ENCODE measurements at places on chromosomes 11 and 22.
A peak's percentile ranks its signal among the peaks of the same experiment; 100 is the strongest.

DNA sequence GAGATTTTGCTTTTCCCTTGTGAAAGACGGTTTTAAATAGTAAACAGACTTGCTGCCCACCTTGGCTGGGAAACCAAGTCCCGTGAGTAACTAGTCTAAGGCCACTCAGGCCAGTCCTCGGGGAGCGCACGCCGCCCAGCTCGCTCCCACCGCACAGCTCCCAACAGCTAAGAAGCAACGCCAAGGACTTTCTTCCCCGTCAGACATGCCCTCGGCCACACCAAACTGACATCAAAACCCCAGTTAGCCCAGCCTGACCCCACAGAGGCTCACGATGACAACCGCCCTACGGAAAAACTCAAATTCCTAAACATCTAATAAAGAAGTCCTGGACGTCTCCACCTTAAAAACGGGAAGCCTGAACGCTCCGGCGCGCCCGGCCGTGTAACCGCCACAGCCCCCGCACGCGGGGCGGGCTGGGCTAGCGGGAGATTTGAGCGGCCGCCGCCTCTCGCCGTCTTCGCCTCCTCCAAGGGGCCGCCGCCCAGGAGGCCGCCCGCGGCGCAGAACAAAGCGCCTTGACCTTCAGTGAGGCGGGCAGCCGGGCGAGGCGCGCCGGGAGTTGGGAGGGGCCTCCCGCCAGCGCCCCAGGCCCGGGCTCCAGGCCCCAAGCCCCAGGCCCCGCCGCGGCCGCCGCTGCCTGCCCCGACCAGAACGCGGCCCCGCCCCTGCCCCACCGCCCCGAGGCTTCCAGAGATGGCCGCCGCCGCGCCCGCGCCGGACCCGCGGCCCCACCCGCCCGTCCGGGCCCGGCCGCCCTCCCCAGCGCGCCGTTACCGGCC is 486 bp downstream of the NAP1L4 start:
- no peak for DNase-seq

- peak; percentile 92 for DNase-seq
These were observed 10.4 kb upstream of the C1QTNF6 start for GRCh38 chr22:37198258-37199102.

- no peak for DNase-seq
These were observed 876.8 kb upstream of the TENM4 start for GRCh38 chr11:80317612-80318011.

- no peak for DNase-seq
These were observed 259.7 kb downstream of the MN1 start for GRCh38 chr22:27541836-27542235.

- peak; percentile 80 for DNase-seq
These were observed 1.3 kb upstream of the HDAC10 start for GRCh38 chr22:50252082-50253045.

- DNase-seq = no peak
These were observed 35.9 kb downstream of the ZNF215 start for GRCh38 chr11:6962141-6962540.

DNA sequence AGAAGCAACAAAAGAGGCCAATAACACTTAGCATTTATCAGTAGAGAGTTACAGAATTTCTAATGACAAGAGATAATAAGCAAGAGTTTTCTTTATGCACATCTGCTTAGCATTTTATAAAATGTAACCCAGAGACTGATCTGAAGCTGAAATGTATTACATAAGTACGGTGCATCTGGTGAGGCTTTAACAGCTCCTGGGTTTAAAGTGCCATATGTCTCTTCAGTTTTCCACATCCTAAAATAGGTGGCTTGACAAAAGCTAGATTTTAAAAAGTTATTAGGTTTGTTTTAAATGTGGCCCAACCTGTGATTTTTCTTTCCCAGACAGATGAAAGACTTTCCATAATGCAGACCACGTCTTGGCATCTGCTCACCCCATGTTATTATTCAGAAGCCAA is 620.7 kb upstream of the ARHGAP42 start:
- no peak for DNase-seq

GRCh38 chr11:6197466-6198200 is 1.4 kb upstream of the OR52W1 start:
- DNase-seq = no peak

DNA sequence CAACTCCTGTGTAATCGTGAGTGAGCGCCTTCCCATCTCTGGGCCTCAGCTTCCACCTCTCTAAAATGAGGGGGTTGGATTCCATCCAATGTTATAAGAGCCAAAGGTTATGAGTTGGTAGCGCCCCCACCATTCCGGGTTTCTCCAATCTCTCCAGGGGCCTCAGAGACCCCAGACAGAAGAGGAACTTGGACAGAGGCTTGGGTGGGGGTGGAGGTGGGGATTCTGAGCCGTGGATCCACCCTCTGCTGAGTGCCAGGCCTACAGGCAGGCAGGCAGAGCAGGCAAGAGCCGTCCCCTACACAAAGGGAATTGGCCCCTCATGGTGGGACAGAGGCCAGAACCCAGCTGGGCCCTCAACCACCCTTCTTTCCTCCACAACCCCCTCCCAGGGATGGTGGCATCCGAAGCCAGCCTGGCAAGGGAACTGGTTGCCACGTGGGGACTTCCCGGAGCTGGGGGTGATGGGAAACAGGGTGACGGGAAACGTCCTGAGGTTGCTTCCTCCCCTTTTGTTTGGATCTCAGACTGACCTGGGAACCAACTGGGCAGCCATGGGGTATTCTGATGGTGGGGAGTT is 31.8 kb downstream of the TXN2 start:
- no peak for DNase-seq

DNA sequence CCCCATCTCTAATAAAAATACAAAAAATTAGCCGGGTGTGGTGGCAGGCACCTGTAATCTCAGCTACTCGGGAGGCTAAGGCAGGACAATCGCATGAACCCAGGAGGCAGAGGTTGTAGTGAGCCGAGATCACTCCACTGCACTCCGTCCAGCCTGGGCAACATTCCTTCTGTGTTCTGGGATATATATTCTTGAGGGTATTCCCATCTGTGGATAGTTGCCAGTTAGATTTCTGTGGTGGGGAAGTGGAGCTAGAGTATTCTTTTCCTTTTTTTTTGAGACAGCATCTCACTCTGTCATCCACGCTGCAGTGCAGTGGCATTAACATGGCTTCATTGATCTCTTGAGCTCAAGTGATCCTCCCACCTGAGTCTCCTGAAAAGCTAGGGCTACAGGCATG is 9.1 kb upstream of the ZNF74 start:
- DNase-seq = no peak

- DNase-seq = no peak
These were observed 617 bp upstream of the ALKBH3 start for GRCh38 chr11:43879789-43880639.

DNA sequence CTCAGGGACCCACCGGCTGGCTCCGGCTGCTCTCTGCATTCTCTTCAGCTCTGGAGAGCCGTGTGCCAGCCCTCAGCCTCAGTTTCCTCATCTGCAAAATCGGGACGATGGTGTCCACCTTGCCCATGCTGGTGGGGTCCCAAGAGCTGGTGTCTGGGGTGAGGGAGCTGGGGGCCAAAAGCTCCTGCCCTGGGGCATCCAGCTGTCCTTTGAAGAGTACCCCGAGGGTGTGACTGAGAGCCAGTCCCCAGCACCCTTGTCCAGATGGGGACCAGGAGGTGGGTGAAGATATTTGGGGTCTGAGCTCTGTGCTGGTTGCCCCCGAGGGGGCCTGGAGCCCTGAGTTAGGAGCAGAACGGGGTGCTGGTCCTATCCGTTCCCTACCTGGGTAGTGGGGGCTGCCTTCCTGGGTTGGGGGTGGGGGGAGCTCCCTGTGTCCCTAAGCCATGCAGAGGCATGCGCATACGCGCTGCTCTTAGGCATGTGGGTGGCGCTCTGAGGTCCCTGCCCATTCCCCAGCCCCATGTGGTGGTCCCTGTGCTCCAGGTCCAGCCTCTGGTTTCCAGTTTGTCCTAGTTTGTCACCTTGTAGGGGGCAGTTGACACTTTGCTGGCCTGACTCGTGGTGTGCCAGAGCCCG is 4.9 kb downstream of the LRP5 start:
- DNase-seq = no peak

DNA sequence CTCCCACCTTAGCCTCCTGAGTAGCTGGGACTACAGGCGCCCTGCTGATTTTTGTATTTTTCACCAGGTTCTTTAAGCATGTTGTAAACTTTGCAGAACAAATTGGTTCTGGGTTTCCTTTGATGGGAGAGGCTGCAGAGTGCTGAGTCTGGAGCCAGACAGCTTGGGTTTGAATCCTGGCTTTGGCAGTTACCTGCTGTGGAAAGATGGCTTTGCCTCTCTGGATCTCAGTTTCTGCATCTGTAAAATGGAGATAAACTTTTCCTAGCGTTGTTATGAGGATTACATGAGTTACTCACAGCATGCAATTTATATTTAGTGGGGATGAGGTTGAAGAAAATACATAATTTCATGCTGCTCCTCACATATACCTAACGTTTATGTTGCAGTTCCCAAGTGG is 19.1 kb downstream of the ZNRF3 start:
- no peak for DNase-seq

DNA sequence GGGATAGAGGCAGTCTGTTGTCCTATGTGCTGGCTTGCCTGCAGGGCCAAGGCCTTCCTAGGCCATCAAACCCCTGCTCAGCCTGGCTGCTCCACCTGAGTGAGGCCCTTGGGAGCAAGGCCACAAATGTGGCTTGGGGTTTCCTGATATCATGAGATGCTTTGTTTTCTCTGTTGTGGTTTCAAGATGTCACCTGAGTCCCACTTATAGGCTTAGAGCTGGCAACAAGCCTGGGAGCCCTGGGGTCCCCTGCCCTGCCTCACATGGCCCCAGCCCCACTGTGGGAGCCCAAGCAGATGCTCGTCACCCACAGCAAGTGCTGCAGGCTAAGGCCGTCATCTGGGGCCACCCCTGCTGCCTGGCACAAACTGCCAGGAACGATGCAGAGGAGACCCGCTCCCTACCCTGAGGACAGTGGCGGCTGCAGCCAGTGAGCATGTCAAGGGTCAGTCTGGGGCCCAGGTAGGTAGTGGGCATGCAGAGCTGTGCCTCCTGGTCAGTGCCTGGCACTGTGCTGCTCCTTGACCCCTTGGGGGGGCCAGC is 75.4 kb upstream of the KCNQ1OT1 start:
- DNase-seq = peak; percentile 12

DNA sequence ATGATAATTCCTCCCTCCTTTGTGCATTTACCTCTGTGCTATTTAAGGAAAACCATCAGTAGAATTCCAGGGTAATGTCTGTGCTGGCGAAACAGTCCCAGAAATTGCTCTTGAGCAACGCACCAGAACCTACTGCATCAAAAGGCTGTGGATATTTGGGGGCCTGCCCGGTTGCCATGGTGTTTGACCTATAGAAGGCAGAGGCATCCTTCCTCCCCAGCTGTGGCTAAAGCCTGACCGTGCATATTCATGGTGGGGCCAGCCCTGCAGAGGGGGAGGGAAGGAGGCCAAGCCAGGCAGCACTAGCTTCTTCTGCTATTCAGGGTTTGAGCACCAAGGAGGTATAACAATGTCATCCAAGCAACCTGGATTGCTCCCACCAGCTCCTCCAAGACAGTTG is 215.0 kb upstream of the E2F8 start:
- no peak for DNase-seq

DNA sequence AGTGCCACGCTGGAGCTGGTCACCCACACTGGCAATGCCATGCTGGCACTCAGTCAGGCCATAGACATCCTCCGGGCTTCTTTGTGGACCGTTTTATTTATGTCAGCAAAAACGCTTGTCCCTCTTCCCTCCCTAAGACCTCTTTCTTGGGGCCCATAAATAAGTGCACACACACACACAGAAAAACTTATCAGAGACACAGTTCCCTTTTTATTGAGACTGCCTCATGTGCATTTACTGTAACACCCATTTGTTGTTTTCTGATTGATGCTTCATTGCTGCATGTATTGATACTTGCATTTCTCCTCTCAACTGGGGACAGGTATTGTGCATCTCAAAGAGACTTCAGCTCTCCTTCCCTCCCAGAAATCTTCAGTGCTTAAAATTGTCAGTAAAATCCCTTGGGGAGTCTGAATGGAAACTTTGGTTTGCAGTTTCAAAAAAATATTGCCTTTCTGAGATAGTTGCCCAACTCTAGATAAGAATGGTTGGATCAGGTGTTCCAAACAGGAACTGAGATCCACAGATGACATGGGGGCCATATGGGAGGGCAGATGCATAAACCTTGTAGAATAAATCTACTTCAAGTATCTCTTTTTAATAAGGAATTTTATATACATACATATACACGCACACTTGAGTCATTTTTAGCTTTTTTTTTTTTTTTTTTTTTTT is 50.9 kb downstream of the PPP2R1B start:
- DNase-seq = no peak

GRCh38 chr11:28834877-28835276 is 726.7 kb downstream of the METTL15 start:
- DNase-seq = no peak

- DNase-seq = peak; percentile 13
These were observed 2.6 kb upstream of the CHRM1 start for GRCh38 chr11:62923601-62924411.

- no peak for DNase-seq
These were observed 11.9 kb downstream of the TOM1 start for GRCh38 chr22:35311551-35311999.

GRCh38 chr11:104275992-104276391 is 112.0 kb upstream of the PDGFD start:
- no peak for DNase-seq

GRCh38 chr22:46462726-46463371 is 74.6 kb downstream of the CELSR1 start:
- DNase-seq = no peak

- DNase-seq = no peak
These were observed 154.3 kb downstream of the FBXO7 start for GRCh38 chr22:32628628-32629572.

- no peak for DNase-seq
These were observed 17.6 kb downstream of the SLC5A12 start for GRCh38 chr11:26704249-26704648.

DNA sequence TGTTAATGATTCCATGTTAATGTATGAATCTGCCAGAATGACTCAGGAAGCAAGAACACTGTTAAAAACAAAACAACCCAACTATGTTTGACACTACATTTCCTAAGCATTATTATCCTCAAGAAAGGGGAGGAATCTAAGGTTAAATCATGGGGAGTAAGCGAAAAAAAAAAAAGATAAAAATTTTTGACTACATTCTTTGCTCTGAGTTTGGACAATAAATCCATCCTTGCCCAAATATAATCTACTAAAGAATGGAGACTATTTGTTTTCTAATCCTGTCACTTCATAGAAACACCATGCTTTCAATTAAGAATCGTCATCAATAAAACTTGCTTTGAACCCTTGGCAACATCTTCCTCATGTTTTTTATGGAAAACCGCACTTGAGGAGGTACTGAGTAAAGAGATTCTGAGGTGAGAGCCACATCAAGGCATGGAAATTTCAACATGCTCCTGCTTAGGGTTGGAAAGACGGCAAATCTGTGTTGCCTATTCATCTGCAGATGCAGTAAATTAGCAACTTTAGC is 9.7 kb downstream of the MAML2 start:
- DNase-seq = no peak

- DNase-seq = no peak
These were observed 1.1 kb upstream of the IGLL5 start for GRCh38 chr22:22886546-22886945.

- DNase-seq = no peak
These were observed 84.0 kb downstream of the MYEOV start for GRCh38 chr11:69377953-69378302.

GRCh38 chr22:33144721-33145120 is 86.5 kb upstream of the SYN3 start:
- no peak for DNase-seq

- no peak for DNase-seq
These were observed 360.8 kb downstream of the TBC1D22A start for GRCh38 chr22:47123006-47123826.

- no peak for DNase-seq
These were observed 62.6 kb downstream of the SWAP70 start for GRCh38 chr11:9726321-9727022.

GRCh38 chr11:69636512-69637197 is 4.3 kb upstream of the CCND1 start:
- DNase-seq = no peak
